ENCODE measurements at places on chromosomes 1 and 21. TPM values are rescaled to one million over a fixed set of nuclear protein-coding genes. Genes with fewer than 3 reads are reported as not detected.

GRCh38 chr1:230498704-230499103 lies 72.6 kb upstream of the PGBD5 start:
- DNase-seq = no peak

DNA sequence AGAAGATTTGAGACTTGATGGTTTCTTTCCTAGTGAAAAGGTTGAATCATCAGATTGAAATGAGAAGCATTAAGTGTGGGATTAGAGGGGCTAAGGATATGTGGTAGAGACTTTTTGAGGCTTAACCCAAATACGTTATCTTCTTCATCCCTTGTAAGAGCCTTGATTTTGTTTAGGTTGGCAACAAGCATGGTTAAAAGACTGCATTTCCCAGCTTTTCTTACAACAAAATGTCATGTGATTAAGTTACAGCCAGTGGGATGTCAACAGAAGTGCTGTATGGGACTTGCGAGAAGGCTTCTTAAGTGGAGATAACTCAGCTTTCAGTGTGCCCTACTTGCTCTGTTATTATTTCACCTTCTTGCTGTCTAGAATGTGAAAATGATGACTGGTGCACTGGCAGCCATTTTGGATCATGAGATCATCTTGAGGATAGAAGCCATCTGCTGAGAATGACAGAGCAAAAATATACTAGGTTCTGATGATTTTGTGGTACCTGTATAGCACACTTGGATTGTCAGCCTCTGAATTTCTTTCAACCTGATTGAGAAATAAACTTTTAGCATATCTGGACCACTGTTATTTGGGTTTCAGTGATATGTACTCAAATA lies 41.3 kb upstream of the GNG12 start:
- DNase-seq = no peak

The PRAMEF33 gene
- total RNA-seq = not detected

The C4BPA gene
- 1.1 TPM for total RNA-seq

The RGS5 gene
- total RNA-seq = not detected
